ENCODE measurements at places on chromosomes 5 and 9.

DNA sequence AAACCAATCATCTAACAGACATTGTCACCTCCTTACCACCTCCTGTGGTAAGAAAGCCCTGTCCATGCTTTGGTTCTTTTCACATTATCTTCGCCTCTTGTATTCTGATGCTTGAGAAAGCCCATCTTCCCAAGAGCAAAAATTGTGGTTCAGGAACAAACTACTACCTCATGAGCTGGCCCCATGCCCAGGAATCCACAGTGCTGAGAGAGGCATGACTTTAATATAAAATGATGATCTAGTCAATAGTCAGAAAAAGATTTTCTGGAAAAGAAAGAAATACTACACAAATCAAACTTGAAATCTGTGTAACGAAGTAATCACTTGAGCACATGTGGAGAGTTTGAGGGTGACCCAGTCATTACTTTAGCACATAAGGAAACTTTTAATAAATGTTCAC is 94.7 kb downstream of the FGF10 start:
- DNase-seq, result no peak

- DNase-seq, result no peak
Observed at GRCh38 chr5:32777733-32778132, 66.6 kb downstream of the NPR3 start.

- DNase-seq, result peak; percentile 38
Observed at GRCh38 chr5:134101686-134102439, 12.6 kb upstream of the TCF7 start.

DNA sequence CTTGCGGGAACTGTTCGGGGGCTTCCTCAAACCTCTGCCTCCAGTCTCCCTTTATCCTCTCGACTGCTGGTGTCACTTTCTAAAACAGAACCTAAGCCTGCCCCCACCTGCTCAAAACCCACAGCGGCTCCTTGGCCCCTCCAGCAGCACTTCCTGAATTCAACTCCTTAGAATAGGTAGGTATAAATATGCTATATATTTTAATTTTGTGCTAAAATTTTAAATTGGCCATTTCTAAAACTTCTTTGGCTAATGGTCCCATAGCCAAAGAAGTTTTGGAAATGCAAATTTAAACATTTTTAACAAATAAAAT is 71.8 kb upstream of the TBC1D2 start:
- no peak for DNase-seq

DNA sequence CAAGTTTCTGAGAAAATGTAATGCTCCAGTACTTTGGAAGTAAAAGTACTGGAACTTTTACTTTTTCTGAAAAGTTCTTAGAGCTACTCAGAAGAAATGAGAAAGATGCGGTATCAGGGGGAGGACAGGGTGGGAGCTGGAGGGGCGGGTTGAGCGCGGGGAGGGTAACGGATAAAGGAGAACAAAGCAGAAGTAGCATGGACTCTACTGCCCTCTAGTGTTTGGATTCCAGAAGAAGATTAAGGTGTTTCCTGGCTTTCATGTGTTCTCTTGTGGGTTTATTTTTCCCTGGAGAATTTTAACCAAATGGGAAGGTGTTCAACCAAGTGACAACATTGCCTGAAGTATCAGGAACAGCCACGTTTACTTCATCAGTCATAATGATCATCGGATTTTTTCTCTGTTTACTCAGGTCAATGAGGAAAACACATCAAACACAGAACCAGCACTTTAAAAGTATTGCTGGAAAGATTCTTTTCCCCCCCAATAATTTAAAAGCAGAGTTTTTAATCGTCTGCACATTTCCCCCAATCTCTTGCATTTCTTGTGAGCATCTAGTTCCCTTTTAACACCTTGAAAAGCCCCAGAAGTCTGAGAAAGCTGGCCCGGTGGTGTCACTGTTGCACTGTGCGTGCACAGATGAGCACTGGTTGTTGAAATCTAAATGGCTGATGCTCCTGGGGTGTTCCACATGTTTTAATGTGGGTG is 190.6 kb downstream of the MPDZ start:
- peak; percentile 62 for DNase-seq

- DNase-seq, result no peak
Observed at GRCh38 chr9:35690294-35690613, 529 bp upstream of the TPM2 start.

DNA sequence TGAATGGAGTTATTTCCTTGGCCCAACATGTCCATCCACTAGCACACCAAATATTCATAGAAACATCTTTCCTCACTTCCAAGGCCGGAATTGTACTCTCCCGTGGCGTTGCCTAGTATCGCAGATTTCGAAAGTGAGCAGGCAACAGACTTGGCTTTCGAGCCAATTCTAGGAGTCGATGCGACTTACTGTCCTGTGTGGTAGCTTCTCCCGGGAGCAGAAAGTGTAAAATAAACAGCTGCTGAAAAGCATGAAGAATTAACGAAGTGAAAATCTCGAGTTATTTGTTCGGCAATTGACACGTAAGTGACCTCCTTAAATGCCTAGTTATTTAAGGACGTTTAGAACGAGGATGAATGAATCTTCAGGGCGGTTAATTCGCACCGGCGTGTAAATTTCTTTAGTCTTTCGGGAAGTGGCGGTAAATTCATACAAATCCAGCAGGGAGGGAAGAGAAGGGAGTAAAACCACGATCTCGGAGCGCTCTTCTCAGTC is 449 bp upstream of the PCSK5 start:
- peak; percentile 55 for DNase-seq

DNA sequence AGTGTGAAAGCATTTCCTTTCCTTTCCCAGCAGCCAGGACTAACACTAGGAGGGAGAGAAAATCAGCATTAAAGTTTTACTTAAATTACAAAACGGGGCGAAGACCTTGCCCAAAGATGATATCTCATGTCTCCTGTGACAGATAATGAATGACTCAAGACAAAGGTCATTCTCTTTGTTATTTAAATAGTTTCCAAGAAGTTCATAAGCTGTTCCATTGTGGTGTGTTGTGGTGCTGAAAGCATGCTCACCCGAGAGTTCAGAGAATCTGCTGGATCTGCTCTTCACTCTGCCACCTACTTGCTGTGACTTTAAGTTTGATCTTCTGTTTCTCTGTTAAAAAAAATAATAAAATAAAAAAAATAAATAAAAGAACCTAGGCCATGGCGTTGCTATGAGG is 265.9 kb upstream of the NR4A3 start:
- DNase-seq, result no peak

DNA sequence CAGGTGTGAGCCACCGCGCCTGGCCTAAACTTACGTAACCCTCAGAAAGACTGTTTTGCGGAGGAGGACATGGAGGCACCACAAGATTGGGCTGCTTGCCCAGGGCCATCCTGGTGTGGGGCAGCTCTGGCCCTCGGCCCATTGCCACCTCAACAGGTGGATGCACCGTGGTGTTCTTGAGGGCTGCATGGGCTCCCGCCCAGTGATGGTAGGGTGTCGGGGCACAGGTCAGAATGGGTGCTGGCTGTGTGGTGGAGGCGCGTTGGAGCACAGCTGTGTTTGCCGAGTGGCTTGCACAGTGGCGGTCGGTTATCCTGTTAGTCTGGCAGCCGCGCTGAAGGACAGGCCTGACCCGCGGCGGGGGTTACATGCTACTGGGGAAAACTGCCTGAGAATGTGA is 196.9 kb downstream of the CACNA1B start:
- DNase-seq, result no peak

DNA sequence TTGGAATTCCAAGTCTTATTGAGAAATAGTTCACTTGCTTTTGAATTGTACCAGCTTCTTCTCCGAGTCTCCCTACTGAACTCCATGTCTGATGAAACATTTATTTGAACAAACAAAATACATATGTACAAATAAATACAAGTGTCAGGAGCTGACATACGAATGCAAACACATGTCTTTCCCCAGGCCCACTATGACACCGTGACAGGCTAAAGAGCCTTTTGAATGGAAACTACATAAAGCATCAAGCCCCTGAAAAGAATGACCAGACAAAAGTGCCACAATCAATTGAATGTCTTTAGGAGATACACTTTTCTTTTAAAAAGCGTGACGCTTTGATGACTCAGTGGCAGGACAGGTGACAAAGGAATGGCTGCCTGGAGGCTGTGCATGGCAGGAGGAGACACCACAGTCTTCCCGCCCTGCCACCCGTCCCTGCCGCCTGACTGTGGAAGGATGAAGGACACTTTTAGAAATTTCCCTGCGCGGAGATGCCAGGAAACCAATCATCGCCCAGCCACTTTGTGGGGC is 112.4 kb upstream of the BNC2 start:
- DNase-seq, result no peak

- DNase-seq, result no peak
Observed at GRCh38 chr5:66671305-66671704, 75.1 kb downstream of the MAST4 start.

Data from kidney capillary endothelial cell (primary cell).